ENCODE measurements at places on chromosomes 4 and X. TPM values are rescaled to one million over a fixed set of nuclear protein-coding genes. Genes with fewer than 3 reads are reported as not detected.

- no peak for DNase-seq
These were observed 76.1 kb downstream of the MID1IP1 start for GRCh38 chrX:38877366-38877765.

GRCh38 chr4:35511851-35512250 is 732.5 kb downstream of the ARAP2 start:
- DNase-seq = no peak

GRCh38 chrX:136417806-136418205 is 69.9 kb upstream of the BRS3 start:
- DNase-seq = no peak

DNA sequence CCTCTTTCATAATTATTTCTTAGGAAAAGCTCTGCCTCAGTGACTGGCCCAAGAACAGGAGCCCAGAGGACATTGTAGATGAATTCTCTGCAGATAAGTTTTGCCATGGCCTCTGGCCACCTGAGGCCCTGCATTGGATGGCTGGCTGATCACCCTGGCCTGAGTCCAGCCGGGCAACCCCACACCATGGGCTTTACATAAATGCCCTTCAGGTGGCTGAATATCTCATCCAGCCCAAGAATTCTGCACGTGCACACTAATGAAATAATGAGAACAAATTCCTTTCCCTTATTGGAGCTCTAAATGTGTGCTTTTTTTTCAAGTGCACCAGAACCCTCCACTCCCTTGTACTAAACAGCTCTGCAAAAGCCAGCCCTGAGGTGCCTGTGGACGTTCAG is 65.7 kb downstream of the IRF2 start:
- no peak for DNase-seq

DNA sequence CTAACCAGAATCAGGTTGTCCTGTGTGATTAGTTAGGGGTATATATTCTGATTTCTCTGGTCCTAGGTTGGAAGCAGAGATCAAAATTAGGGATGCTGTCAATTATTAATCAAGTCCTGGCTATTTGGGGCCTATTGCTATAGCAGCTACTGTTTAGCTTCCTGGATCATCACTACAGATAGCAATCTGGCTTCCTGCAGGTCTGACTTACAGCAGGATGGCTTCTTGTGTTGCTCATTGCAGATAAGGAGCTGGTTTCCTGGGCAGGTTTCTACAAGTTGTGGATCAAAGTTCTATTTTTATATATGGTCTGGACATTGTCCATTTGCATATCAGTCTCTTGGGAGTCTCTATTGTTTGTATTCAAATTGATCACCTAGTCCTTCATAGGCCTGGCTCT is 57.7 kb upstream of the C4orf54 start:
- DNase-seq = no peak

- no peak for DNase-seq
These were observed 32.9 kb upstream of the GRID2 start for GRCh38 chr4:92270908-92271307.

- DNase-seq = no peak
These were observed 89.8 kb downstream of the PDGFRA start for GRCh38 chr4:54318904-54319303.

- no peak for DNase-seq
These were observed 48.1 kb downstream of the ABCB7 start for GRCh38 chrX:75107863-75108509.

DNA sequence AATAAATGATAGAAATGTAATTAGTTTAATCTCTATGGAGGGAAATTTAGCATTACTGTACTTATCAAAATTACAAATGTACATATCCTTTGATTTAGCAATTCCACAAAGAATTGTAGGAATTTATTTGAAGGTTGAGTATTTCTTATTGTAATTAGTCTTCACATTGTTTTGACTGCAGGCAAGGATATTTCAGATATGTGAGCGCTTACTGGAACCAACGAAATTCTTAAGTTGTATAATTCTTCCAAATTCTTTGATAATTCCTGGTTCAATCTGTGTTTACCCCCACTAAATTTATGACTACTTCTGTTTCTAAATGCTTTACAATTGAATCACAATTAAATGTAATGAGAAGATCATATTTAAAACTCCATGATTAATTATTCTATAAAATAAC is 26.9 kb upstream of the WWC2 start:
- DNase-seq = no peak

GRCh38 chr4:148330161-148330560 is 112.1 kb downstream of the NR3C2 start:
- DNase-seq = no peak

GRCh38 chr4:84530454-84530853 is 31.4 kb upstream of the NKX6-1 start:
- DNase-seq = no peak

DNA sequence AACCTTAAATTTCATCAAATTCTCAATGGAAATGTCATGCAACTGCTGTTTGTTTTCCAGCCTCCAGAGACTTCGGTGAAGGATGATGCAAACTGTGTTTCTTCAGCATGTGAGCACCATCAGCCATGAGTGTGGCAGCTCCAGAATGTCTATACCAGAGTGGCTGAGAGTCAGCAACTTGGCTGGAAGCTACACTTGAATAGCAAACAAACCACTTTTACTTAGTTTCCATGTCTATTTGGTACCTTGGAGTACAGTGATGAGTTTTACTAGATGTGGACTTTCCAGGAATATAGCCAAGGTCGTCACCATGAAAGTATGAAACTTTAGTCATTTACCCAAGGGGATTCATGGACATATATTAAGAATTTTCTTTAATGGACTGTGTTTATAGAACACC is 4.3 kb upstream of the IL21 start:
- DNase-seq = no peak

DNA sequence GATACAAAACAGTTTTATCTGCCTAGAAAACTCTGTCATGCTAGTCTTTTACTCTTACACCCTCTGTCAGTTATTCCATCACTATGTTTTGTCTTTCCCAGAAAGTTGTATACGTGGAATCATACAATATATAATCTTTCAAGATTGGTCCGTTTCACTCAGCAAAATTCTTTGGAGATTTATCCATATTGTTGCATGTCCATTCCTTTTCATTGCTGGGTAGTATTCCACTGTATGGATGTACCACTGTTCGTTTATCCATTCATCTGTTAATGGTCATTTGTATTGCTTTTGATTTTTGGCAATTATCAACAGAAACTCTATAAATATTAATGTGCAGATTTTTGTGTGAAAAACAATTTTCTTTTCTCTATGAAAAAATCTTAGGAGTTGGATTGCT is 63.1 kb downstream of the GLUD2 start:
- DNase-seq = no peak

DNA sequence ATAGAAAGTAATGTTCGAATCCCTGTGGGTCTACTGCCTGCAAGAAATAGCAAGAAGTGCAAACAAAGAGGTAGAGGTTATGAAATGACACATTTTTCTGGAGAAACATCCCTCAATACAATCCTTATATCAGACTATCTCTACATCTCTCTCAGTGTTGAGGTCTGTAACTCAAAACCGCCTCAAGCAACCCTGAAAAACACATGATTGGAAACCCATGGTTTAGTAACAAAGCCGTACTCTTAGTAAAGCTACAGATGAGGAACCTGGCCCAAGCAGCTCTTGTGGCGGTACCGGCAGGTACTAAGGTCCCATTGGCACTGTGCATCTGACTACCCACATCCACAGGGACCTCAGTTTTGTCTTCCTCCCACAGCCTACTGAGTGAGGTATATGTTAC is 53.9 kb downstream of the IRF2 start:
- no peak for DNase-seq

DNA sequence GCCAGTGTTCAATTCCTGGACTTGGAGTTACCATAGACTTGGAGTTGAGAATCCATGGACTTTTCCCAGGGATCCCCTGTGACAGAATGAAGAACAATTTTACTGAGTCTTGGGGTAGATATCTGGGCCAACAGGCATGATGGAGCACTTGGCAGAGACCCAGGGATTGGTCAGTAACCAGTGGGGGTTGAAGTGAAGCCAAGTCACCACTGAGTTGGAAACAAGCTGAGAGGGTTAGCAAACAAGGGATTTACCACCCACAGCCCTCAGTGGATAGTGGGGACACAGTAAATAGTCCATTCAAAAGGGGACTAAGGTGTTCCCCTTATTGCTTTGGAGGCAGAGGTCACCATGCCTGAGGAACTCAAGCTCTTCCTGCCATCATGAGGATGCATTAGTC is 281.7 kb downstream of the PPP1R2C start:
- no peak for DNase-seq

- DNase-seq = no peak
These were observed 11.8 kb downstream of the SUPT20HL1 start for GRCh38 chrX:24372021-24372763.

GRCh38 chrX:50198348-50198747 is 2.5 kb downstream of the AKAP4 start:
- no peak for DNase-seq

DNA sequence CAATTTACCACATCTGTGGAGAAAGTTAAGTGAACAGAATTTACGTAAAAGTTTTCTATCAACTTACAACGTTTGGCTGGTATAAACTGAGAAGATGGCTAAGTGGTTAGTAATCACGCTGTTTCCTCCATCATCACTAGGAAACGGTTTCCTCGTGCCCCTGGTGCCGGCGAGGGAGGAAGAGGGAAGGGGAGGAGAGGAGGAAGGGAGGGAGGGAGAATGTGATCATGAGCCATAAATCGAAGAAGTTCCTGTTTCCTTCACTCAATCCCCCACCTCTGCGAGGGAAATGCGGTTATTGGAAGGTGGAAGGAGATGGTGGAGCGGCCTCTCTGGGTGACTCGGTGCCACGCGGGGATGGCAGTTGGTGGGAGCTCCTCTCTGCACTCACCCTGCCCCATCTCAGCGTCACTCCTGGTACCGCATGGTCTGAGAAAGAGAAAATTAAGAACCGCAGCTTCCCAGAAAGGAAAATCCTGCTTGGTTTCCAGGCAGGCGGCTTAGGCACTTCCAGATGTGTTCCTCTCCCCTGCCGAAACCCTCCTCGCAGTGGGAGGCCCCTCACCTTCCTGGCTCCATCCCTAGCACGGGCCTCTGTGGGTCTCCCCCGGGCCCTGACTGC is 216.8 kb downstream of the AFAP1 start:
- DNase-seq = no peak

DNA sequence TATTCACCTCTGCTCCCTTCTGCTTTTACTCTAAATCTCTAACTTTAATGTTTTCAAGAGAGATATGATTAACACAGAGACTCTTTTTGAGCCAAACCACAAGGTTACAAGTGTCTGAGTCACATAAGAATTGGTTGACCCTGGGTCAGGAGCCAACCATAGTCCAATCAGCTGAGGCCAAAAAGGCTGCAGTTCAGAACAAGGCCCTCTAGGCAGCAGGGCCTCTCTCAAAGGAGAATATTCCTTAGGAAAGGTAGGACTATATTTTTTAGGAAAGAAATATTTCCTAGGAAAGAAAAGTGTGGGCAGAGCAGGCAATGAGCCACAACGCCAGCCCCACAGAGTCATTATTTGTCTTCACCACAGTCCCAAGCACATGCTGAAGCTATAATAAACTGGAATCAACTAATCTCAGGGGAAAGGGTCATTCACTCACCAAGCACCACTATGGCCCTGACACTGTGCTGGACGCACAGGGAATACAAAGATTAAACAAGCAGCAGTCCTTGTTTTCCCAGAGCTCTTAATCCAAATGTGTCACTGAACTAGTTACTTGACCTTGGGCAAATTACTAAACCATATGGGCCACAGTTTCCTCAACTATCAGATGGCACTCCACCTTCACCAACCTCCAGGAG is 2.2 kb downstream of the ATP8A1 start:
- no peak for DNase-seq

GRCh38 chrX:129779747-129780146 is at the start of gene SASH3:
TSS of gene SASH3 (plus strand) at chrX:129779949. CDS start at chrX:129780098, 149 bp downstream.
- no peak for DNase-seq

The GPRIN3 gene
- 10.8 TPM for total RNA-seq

The SHISA3 gene
- 0.33 TPM for total RNA-seq

The LONRF3 gene
- total RNA-seq = 10.6 TPM

The PLP1 gene
- 8,963 TPM for total RNA-seq

The MAGEA10 gene
- total RNA-seq = not detected
